Muscle of leg (tissue), 16 donors: ENCODE measurements at places on chromosomes 4 and X. TPM values are rescaled to one million over a fixed set of nuclear protein-coding genes. Genes with fewer than 3 reads are reported as not detected.

The AGTR2 gene
- 51.9 TPM for polyA plus RNA-seq

The SPIN3 gene
- 13.8 TPM for polyA plus RNA-seq

The RS1 gene
- not detected for polyA plus RNA-seq

The RTL9 gene
- 1.5 TPM for polyA plus RNA-seq

The NAT8L gene
- polyA plus RNA-seq = 2.2 TPM

DNA sequence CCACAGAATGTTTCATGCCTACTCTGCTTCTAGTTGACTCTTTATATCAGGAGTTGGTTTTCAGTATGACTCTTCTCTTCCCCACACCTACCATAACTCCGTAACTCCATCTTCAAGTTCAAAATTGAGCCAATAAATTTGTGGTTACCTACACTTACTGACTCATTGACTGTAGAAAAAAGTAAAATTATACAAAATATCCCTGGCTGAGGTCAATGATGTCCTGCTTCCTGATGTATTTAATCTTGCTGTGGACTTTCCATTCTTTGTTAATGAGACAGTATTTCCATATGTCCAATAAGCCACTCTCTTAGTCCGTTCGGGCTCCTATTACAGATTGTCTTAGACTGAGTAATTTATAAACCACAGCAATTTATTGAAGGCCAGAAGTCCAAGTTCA is 9.9 kb upstream of the NLGN4X start:
- no peak for DNase-seq

- no peak for DNase-seq
Observed at GRCh38 chrX:331825-332495, 13.4 kb upstream of the GTPBP6 start.

- DNase-seq = no peak
Observed at GRCh38 chrX:123186801-123187200, 2.7 kb downstream of the GRIA3 start.

DNA sequence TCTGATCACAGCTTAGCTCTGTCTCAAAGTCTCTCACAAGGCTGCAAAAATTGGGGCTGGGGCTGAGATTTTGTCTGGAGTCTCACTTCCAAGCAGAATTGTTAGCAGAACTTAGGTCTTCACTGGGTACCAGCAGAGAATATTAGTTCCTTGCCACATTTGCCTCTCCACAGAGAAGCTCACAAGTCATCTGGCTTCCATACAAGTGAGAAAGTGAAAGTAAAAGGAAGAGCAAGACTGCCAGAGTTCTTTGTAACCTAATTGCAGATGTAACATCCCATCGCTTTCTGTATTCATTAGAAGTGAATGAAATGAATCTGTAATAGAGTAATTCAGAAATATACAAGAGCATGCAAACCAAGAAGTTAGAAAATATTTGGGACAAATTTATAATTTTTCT is 624.1 kb upstream of the GNPDA2 start:
- DNase-seq = peak; percentile 76

- DNase-seq = peak; percentile 76
Observed at GRCh38 chr4:95061220-95061619, 303.5 kb downstream of the BMPR1B start.

- no peak for DNase-seq
Observed at GRCh38 chr4:86927843-86928395, 6.9 kb upstream of the AFF1 start.

GRCh38 chrX:40326186-40326965 is 228.6 kb upstream of the BCOR start:
- DNase-seq = no peak

GRCh38 chrX:53128097-53128749 is 34.3 kb downstream of the KANTR start:
- no peak for DNase-seq

- peak; percentile 28 for DNase-seq
Observed at GRCh38 chr4:173301518-173302201, 32.5 kb downstream of the HMGB2 start.

- DNase-seq = peak; percentile 4
Observed at GRCh38 chr4:165294907-165295306, 32.6 kb upstream of the MSMO1 start.

DNA sequence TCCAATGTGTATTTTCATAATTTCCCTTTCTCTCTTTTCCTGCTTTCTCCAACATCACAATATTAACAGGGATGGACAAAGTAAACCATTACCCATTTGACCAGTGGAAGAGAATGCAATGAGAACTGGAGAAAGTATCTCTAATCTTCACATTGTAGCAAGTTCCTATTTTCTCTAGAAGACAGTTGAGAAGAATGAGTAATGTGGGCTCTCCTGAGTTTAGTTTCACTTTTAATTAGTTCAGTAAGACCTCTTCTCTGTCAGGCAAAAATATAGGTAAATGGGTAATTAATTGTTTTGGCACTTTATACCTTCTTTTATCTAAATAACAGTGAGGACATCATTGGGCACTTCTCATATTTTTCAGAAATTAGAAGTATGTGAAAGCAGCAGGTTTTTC is 602.0 kb downstream of the GLUD2 start:
- DNase-seq = no peak
